ENCODE measurements at places on chromosomes 12 and 14.

DNA sequence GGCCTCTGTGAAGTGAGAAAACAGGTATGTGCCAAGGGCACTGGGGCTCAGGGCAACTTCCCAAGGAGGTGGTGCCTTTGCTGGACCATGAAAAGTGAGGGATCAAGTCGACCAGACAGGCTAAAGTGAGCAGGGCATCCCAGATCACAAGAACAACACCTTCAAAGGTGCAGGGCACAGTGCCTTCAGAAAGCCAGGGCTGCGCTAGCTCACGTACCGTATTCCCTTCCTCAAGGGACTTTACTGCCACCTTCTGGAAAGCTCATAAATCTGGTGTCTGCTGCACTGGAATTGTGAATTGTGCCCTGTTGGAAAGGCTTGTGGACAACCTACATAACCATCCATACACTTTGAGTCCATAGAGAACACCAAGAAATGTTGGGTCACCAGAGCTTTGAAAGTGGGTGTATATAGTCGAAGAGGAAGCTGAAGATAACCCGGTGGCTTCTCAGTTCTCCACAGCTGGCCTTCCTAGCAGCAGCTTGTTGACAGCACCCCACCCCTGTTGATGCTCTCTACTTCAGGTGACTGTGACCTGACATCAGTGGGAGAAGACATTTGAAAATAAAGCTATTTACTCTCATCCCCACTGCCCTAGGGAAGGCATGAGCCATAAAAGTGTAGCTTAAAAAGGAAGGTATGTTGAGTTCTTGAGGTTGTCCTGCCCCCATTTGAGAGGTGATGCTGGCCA lies 24.5 kb downstream of the FIGNL2 start:
- peak; percentile 68 for DNase-seq

DNA sequence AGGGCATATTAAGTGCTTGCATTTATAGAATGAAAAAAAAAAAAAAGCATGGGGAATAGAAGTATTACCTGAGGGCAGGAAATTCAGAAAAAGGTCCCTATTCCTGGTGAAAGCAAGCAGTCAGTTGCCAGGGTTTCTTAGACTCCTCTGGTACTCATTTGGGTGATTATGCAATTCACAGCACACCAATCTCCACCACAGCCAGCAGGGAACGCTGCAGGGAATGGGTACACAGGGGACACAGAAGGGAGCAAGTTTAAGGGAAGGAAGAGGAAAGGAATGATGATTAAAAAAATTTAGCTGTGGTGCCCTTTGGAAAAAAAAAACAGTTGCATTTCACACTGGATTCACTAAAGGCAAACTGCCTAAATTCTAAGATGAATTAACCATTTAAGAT lies 14.2 kb downstream of the BLTP3B start:
- DNase-seq: peak; percentile 53

GRCh38 chr12:132309596-132310086 lies 19.7 kb downstream of the GALNT9 start:
- DNase-seq: no peak

GRCh38 chr12:44611538-44611937 lies 264.6 kb downstream of the NELL2 start:
- no peak for DNase-seq

- DNase-seq: no peak
Measured at GRCh38 chr14:90678420-90678819, 137.8 kb downstream of the TTC7B start.

- no peak for DNase-seq
Measured at GRCh38 chr14:64899958-64900357, 14.3 kb upstream of the CHURC1 start.

- no peak for DNase-seq
Measured at GRCh38 chr14:93195316-93195999, 10.3 kb downstream of the LYSET start.

DNA sequence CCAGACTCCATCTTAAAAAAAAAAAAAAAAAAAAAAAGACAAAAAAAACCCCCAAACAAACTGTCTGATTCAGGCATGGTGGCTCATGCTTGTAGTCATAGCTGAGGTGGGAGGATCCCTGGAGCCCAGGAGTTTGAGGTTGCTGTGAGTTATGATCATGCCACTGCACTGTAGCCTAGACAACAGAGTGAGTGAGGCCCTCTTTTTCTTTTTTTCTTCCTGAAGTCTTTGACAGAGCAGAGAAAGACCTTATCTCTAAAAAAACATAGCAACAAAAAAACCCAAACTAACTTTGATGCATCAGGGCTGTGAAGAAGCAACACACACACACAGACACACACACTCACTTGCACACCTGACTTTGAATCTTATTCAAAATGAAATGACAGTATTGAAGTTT lies 7.7 kb upstream of the AMN1 start:
- no peak for DNase-seq

GRCh38 chr14:89503431-89503996 lies 86.5 kb upstream of the FOXN3 start:
- DNase-seq: no peak

DNA sequence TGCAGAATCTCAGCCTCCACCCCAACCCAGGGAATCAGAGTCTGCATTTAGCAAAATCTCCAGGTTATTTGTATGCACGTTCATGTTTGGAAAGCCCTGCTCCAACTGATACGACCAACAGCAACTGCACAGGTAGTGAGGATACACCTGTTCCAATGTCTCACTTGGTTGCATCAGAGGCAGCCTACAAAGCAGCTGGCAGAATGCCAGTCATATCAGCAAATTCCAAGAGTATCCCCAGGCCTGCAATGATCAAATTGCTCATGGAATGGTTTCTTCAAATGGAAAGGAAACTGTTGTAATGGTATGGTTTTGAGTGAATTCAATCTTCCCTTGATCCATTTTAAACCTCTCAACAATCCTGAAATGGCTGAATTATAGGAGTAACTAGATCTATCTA lies 75.4 kb downstream of the GRIP1 start:
- no peak for DNase-seq

- peak; percentile 48 for DNase-seq
Measured at GRCh38 chr12:109387425-109388166, 39.9 kb downstream of the MYO1H start.

- no peak for DNase-seq
Measured at GRCh38 chr12:122785503-122785902, 11.1 kb downstream of the CCDC62 start.

- DNase-seq: peak; percentile 79
Measured at GRCh38 chr12:54378796-54379397, 5.6 kb downstream of the ZNF385A start.

DNA sequence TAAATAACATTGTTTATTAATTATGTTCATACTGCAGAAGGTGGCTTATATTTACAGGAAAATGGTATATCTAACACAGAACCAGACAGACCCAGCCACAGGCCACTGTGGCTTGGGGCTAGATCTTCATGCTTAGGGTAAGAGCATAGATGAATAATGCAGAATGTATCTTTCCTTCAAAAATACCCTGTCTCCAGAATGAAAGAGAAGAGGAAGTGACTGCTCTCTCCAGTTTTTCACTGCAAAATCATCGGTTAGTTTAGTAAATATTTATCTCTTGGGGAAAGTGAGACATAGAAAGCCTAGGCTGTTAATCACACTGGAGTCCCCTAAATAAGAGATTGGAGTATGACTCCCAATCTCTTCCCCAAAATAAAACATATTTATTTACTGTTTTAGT lies 453.7 kb downstream of the NAV3 start:
- DNase-seq: no peak

DNA sequence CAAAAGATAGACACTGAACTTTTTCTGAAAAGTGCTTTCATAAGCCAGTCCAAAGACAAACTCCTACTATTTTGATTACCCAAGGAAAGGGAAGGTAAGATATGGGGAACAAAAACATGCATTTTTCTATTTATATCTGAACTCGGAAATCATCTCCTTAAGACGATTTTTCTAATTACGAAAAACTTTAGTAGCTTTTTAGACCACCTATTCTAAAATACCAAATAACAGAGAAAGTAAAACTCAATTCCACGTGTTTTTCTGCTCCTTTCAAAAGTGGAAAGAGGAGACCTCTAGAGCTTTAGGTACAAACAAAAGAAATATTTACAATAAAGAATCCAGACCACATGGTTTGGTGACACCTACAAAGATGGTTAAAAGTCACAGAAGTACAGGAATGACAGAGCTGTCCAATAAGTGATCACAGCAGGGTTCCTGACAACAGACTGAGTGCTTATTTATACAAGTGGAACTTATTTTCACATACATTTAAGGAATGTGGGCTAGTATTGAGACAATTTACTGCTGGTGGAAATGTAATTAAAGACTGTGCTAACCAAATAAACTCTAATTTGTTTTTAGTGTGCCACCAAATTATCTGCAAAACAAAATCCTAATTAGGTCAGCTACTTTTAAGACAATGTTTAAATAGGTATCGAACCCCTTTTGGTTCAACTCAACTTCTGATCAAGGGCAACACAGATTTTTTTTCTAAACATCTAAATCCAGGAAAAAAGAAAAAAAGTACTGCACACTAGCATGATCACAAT lies 2.4 kb downstream of the LRIG3 start:
- no peak for DNase-seq

DNA sequence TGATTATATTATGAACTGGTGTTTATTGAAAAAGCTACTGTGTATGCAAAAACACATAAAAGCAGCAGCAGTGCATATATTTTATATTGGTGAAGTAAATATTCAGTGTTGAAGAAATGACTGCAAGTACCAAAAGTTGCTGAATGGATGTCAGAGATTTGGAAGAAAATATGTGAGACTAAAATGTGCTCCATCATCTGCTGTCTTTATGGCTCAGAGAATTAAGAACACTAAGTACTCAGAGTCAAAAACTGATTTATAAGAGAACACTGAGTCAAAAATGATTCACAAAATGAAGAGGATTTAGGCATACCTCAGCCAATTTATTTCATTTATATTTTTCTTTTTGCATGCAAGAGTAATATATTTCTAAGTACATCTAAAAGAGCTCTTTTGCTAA lies 86.3 kb upstream of the PDZRN4 start:
- DNase-seq: no peak

DNA sequence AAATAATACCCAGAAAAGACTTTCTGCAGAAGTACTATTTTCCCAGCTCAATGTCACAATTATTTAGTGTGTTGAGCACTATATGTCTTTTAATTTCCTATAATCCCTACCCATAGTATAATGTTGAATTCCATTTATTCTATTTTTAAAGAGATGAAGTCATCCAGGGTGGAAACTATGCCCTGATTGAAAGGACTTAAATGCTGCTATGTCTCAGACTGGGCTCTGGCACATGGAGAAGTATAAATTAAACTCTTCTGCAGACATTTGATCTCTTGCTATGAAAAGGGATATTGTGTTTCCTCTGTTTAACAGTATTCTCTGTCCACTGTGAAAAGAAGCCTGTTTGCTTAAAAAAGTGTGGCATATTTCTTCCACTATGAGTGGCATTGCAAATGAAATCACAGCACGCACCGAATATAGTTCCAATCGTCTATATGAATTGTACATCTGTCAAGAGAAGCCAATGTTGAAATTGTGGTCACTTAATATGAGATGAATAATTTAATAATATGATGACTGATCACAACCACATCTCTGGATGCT lies 192.3 kb downstream of the BCAT1 start:
- no peak for DNase-seq

DNA sequence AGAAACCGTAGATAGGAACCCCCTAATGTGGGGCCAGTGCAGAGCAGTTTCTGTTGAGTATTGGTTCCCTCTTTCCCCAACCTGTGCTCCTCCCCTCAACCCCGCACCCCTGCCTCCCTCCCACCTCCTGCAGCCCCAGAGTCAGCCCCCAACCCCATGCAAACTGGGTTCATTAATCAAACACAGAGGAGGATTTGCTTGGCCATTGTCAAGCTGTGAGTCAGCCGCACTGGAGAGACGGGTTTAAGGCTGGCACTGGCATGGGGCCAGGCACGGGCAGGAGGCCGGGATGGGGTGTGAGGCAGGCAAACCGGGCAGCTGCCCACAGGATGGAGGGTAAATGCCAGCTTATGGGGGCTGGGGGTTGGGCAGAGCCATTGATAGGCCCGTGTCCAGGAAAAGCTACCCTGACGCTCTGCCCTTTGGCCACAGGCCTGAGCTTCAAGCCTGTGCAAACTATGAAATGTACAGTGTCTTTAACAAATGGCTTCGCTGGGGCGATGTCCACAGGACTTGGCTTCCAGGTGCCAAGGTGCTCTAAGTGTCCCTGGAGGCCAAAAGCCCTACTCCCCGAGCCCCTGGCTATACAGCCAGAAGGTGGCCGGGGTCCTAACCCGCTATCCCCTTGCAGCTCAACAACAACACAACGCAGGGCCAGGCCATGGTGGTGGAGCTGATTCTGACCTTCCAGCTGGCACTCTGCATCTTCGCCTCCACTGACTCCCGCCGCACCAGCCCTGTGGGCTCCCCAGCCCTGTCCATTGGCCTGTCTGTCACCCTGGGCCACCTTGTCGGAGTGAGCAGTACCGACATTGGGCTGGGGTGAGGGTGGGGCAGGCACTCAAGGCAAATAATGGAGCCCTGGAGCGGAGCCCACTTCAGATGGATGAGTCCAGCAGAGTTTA lies 1.4 kb downstream of the AQP5 start:
- no peak for DNase-seq

- no peak for DNase-seq
Measured at GRCh38 chr12:42261708-42262107, 23.7 kb upstream of the YAF2 start.

DNA sequence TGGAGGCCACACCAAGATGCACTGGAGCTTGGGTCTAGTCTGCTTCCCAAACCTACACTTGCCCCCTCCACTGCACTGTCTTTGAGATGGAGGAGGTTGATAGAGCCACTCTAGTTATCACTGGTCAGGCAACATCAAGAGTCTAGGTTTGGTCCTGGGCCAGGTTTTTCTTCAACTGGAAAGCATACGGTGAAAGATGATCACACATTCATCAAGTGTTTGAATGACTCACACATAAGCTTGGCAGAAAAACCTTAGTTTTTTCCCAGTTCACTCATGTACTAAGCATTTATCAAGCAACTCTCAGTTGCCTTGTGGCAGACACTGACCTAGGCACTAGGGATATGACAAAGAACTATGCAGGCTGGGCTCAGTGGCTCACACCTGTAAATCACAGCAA lies 84.5 kb downstream of the PLEKHG3 start:
- no peak for DNase-seq

GRCh38 chr12:14167005-14167628 lies 185.7 kb upstream of the GRIN2B start:
- peak; percentile 58 for DNase-seq

DNA sequence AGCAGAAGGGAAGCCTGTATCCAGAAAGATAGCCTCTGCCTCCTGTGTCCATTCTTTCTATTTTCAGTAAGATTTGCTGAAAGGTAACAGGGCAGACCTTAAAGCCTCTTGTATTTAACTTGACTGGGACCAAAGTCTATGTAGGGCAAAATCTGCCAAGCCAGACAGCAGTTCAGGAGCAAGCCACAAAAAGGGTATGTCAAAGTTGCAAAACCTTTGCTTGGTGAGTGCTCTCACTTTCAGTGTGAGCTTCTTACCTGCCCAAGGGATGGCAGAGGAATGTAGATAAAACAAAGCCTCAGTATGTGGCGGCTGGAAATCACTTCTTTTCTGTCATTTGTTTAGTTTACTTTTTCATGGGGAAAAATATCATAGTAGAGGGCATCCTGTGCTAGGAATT lies 63.1 kb downstream of the PLEKHG7 start:
- no peak for DNase-seq

GRCh38 chr12:88814779-88815178 lies 234.5 kb upstream of the KITLG start:
- no peak for DNase-seq

All from HEK293T (cell line).